NCI-H1417 treated with DMSO at 0.1 percent for 48 hours (cell line): ENCODE measurements at places on chromosomes 6 and 20.

- no peak for DNase-seq
Observed at GRCh38 chr6:85490516-85491248, 40.8 kb downstream of the NT5E start.

- no peak for DNase-seq
Observed at GRCh38 chr20:41654884-41655283, 36.7 kb upstream of the CHD6 start.

- DNase-seq: no peak
Observed at GRCh38 chr6:29489286-29489685, 1.5 kb upstream of the MAS1L start.

DNA sequence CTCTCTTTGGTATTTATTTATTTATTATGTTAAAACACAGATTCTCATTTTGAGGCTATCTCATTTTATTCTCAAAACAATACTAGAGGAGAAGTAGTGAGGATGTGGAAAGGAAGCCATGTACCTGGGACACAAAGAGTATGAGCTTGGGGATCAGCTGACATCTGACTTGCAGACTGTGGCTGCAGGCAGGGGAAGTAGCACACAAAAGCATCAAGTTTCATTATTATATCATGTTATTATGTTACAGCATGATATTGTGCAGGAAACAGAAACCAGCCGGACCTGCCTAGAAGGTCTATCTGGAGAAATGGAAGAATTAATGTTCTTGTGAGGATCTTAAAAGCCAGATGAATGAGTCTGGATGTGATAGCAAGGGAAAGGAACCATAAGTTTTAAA, 248.2 kb downstream of the KHDC1L start:
- DNase-seq: no peak

GRCh38 chr20:11540558-11540957, 377.1 kb upstream of the BTBD3 start:
- DNase-seq: no peak

- no peak for DNase-seq
Observed at GRCh38 chr20:46458866-46459750, 52.7 kb upstream of the ELMO2 start.

DNA sequence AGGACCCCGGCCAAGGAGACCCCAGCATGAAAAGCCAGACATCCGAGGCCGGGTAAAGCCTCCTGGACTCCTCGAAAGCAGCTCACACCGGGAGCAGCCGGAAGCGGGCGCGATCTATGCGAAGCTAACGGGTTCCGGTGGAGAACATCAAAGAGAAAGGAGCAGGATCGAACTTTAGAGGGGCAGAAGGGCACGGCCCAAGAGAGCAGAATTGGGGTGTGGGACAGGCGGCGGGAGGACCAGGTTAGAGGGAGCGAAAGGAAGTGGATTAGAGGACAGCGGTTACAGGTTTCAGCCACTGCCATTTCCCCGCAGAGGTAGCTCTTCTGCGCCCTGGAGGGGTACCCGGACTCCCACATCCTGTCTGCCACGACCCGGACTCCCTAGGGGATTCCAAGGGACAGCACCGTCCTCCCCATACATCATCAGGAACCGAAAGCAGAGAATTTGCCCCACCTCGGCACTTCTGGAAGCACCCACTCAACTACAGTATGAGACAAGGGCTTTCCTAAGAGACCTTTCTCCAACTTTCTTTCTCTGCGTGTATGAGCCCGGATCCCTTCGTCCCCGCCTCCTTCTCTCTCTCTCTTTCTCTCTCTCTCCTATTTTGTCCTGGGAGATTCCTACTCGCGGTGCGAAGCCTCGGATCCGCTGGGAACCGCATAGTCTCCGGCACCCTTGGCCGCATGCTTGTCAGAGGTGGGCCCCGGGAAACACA, 507 bp upstream of the VGLL2 start:
- no peak for DNase-seq

DNA sequence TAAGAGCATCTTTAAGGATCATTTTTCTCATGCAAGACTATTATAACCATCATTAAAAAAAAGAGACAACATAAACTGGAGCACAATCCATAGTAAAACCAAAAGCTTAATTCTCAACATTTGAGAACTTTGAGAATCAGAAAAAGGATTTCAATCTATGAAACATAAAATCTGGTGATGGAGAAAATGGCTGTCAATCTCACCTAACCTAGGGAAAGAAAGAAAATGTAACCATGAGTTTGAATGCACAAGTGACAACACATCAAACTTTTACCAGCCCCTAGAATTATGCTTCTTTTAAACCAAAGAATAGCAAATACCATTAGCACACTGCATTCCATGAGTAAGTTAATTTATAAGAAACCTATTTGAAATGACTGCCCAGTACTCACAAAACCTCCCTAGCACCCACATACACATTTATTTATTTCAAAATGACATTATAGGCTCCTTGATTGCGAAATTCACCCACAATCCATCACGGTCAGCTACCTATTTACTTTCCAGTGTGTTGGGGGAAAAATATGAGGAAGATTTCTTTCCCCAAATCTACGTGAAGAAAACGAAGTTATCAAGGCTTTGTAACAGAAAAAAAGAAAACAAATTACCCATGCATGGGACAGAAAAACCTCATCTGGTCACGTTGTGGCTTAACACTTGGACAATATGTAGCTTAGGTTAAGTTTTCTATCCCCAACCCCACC, 828 bp downstream of the ASCC3 start:
- no peak for DNase-seq
